ENCODE measurements at places on chromosomes 12 and 14.

DNA sequence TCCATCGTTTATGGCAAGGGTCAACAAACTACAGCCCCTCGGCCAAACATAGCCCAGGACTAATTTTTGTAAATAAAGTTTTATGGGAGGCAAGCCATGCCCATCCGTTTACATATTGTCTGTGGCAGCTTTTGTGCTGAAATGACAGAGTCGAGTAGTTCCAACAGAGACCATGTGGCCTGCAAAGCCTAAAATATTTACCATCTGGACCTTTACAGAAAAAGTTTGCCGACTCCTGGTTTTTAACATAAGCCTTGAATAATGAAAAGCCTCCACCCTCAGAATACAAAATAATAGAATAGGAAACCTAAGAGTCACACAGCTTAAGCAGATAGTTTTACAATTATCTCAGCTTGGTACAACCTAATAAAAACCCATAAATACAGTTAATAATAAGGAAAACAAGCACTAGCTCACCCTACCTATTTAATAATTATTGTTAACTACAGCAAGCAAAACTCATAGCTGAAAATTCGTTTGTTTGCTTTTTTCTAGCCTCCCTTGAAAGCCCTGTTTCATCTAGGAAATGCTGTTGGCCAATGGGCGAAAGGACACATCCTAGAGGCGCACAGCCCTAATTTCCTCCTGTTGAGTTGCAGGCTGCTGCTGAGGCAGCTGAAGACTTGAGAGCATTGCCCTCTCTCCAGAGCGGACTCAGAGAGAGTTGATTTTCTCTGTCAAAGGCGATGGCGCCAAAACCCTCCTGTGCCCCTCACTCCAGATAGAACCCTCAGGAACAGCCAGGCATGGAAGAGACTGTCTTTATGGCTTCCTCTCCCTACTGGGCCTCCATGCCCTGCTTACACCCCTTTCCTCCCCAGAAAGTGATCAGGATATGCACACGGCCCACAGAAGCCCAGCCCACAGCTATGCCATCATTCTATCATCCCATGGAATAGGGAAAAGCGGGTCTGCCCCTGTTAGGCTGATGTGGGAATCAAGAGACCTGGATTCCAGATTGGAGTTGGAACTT lies 107.2 kb downstream of the DPF3 start:
- DNase-seq, result no peak

- DNase-seq, result no peak
Measured at GRCh38 chr14:58750321-58751269, 112.8 kb downstream of the DACT1 start.

DNA sequence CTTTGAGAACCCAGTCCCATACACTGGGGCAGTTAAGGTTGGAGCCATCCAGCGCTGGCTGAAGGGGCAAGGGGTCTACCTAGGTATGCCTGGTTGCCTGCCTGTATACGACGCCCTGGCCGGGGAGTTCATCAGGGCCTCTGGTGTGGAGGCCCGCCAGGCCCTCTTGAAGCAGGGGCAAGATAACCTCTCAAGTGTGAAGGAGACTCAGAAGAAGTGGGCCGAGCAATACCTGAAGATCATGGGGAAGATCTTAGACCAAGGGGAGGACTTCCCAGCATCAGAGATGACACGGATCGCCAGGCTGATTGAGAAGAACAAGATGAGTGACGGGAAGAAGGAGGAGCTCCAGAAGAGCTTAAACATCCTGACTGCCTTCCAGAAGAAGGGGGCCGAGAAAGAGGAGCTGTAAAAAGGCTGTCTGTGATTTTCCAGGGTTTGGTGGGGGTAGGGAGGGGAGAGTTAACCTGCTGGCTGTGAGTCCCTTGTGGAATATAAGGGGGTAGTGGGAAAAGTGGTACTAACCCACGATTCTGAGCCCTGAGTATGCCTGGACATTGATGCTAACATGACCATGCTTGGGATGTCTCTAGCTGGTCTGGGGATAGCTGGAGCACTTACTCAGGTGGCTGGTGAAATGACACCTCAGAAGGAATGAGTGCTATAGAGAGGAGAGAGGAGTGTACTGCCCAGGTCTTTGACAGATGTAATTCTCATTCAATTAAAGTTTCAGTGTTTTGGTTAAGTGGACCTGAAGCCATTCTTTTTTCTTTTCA lies 9.2 kb downstream of the ERP29 start:
- DNase-seq, result no peak

- peak; percentile 75 for DNase-seq
Measured at GRCh38 chr14:24036169-24036962, 15.4 kb upstream of the CARMIL3 start.

GRCh38 chr12:53811606-53812005 lies 59.8 kb upstream of the CISTR start:
- no peak for DNase-seq

- no peak for DNase-seq
Measured at GRCh38 chr14:55254581-55254980, 16.6 kb upstream of the FBXO34 start.

- no peak for DNase-seq
Measured at GRCh38 chr12:54879150-54879549, 24.8 kb downstream of the MUCL1 start.

- no peak for DNase-seq
Measured at GRCh38 chr12:99553461-99553860, 94.1 kb upstream of the GARIN6 start.

GRCh38 chr12:101287357-101287756 lies 7.5 kb downstream of the UTP20 start:
- DNase-seq, result no peak

- no peak for DNase-seq
Measured at GRCh38 chr12:66290716-66291200, 11.5 kb upstream of the HELB start.

GRCh38 chr12:92444763-92445162 lies 258.0 kb upstream of the PLEKHG7 start:
- DNase-seq, result no peak

GRCh38 chr12:48696626-48697025 lies 14.6 kb upstream of the KANSL2 start:
- no peak for DNase-seq

DNA sequence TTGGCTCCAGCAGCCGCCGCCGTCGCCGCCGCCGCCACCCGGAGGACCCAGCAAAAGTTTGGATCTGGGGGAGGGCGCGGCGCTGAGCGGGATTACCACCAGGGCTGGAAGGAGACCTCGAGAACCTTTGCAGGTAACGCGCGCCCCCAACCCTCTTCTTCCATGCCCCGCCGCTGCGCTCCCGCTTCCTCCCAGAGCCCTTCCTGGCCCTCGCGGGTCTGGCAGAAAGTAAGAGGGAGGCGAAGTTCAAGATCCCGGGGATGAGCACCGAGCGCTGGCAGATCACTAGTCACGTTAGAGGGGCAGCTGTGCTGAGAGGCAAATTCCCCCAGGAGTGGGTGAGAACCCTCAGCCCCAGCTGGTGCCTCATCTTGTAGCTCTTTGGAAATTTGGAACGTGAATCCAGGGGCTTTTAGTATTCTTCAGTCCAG lies 3.9 kb downstream of the FLRT2 start:
- DNase-seq, result peak; percentile 32

DNA sequence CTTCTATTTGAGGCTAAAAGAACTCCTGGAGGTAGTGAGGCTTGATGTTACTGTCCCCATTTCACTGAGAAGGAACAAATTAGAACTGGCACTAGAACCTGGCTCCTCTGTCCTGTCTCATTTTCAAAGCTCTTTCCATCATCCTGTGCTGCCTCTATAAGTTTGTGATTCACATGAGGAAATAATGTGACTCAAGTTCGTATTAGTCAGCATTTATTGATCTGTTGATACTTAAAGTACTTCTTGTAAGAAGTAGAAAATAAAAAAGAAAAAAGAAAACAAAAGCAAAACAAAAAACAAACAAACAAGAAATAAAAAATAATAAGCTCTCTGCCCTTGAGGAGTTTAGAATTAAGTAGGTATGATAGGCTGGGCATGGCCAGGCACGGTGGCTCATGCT lies 2.3 kb upstream of the ESPL1 start:
- no peak for DNase-seq

DNA sequence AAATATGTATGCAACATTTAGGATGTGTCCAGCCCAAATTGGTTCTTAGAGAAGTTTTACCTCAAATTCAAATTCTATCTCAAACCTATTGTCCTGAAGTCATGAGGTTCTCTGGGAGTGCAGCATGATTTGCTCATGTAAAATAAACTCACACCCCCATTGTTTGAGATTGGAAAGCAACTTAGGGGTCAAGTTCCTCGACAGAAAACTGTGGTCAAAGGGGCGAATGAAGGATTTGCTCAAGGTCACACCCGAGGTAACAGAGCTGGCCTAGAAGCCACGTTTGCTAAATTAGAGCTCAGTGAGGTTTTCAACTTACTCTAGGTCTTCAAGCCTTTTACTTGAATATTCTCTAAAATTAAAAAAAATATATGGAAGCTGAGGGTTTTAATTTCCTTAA lies 197.7 kb upstream of the GZMB start:
- DNase-seq, result no peak

DNA sequence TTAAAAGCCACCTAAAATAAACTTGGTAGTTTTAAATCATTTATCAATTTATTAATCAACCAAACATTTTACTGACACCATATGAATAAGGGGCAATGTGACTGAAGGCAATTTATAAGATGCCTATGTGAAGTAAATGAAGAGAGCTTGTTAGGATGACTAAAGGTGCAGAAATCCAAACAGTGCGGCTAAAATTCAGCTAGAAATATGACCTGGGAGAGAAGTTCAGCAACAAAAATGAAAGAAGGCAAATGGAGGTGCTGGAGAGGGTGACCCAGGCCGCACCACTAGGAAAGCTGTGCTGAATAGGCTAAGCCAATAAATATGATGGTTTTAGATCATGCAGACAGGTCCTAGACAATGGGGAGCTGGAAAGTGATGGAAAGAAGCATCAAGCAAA lies 403.7 kb downstream of the BTG1 start:
- DNase-seq, result no peak

DNA sequence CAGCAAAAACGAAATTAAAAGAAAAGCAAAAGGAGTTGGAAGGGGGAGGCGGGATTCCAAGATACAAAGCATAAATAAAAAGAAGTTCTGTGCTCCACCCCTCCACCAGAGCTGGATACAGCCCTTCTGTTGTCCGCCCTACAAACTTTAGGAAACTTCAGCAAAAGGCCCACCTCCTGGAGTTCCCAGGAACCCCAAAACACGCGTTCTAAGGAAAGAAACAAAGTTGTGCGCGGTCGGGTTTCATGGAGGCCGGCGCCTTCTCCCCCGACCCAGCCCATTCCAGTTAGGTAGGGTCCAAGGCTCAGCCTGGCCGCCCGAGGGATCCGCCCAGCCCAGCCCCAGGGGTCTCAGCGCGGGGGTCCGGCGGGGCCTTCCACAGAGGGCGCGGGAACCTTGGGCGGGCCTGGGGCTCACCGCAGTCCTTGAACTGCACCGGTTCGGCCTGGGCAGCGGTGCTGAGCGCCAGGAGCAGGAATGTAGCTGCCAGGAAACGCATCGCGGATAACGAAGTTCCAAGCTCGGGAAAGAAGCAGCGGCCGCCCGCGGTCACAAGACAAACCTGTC lies at the start of gene NPC2:
NPC2 (minus strand) TSS at position 530 of the 567 bp plus-strand sequence; CDS start at position 499, 31 bp downstream.
- DNase-seq, result no peak

DNA sequence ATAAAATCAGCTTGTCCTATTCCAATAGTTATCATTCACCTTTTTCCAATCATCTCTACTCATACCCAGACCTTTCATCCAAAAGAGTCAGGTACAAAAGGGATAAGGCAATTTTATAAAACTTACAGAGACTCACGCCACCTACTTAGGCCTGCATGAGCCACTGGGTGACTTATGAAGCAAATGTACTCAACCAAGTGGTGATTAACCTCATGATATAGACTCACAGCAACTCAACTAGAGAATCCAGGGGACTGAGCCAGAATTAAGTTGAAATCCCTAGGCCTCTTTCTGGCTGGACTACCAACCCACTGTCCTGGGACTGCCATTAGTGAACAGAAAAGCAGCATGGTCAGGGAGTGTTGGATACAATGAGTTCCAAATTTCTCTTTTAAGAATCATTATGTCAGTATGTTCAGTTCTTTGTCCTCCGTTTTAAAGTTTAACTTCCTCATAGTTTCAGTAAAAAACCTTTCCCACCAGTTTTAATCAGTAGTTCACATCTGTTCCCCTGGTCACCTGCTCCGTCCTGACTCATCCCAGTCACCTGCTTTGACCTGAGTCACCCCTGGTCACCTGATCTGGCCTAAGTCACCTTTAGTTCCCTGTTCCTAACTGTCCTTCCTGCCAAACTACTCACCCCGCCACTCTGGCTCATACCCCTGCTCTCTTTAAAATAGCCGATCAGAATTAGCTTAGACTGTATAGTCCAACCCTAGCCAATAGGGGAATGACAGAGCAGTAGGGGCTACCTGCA lies 36.8 kb downstream of the SPTSSA start:
- DNase-seq, result no peak

DNA sequence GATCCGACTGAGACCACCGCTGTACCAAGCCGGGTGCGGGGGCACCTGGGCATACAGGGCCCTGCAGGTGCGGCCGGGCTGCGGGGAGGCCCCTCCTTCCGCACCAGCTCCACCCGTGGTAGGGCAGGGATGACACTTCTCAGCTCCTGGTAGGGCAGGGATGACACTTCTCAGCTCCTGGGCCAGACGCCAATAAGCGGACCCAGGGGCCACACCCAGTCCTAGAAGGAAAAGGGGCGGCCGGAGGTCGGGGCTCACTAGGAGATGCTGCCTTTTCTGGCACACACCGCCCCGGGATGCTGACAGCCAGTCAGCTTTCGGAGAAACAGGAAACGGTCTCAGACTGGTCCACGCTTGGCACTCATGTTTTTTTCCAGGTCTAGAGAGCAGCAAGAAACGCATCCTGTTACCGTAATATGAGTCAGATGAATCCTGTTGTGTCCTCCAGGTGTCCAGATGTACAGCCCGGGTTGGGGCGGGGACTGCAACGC lies 34.8 kb downstream of the NFKBIA start:
- peak; percentile 61 for DNase-seq

DNA sequence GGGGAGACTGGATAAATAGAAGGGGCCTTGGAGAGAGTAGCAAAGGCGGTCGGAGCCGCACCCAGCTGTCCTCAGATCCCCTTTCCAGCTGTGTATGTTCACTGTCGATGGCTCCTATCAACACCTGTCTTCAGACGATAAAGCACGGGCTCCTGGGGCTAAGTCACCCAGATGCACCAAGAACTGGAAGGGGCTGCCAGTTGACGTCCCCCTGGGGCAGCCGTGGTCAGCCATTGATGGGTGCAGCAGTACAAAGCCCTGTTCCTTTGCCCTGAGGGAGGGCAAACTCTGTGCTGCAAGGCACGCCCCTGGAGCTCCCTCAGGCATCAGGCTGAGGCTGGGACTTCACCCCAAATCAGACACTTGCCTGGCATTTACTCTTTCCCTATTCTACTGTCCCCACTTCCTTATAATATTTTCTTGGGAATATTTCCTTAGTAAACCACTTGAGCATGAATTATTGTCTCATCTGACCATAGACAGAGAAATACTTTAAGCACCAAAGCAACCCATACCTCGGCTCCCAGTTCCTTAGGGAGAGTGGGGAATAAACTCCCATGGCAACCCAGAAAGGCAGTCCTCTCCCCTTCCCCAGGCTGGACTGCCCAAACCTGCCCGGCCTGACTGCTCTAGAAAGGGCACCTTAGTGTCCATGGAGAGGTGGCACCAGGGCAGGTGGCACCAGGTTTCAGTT lies 59.6 kb upstream of the SCN8A start:
- DNase-seq, result no peak

- no peak for DNase-seq
Measured at GRCh38 chr12:108704527-108704926, 26.8 kb downstream of the CORO1C start.
